ENCODE measurements at places on chromosomes 12 and 14. TPM values are rescaled to one million over a fixed set of nuclear protein-coding genes. Genes with fewer than 3 reads are reported as not detected.

Gene ADAM21
- total RNA-seq = not detected

Gene PRH1
- 11.3 TPM for total RNA-seq

- DNase-seq = no peak
Observed at GRCh38 chr12:83536496-83536895, 849.8 kb downstream of the TMTC2 start.

Gene CLEC6A
- total RNA-seq = not detected

- no peak for DNase-seq
Observed at GRCh38 chr12:30796891-30797371, 42.2 kb upstream of the CAPRIN2 start.

GRCh38 chr14:22472935-22473854 is 115.8 kb downstream of the DAD1 start:
- DNase-seq = peak; percentile 56
